ENCODE measurements at places on chromosomes 7 and 10.
A peak's percentile ranks its signal among the peaks of the same experiment; 100 is the strongest.

DNA sequence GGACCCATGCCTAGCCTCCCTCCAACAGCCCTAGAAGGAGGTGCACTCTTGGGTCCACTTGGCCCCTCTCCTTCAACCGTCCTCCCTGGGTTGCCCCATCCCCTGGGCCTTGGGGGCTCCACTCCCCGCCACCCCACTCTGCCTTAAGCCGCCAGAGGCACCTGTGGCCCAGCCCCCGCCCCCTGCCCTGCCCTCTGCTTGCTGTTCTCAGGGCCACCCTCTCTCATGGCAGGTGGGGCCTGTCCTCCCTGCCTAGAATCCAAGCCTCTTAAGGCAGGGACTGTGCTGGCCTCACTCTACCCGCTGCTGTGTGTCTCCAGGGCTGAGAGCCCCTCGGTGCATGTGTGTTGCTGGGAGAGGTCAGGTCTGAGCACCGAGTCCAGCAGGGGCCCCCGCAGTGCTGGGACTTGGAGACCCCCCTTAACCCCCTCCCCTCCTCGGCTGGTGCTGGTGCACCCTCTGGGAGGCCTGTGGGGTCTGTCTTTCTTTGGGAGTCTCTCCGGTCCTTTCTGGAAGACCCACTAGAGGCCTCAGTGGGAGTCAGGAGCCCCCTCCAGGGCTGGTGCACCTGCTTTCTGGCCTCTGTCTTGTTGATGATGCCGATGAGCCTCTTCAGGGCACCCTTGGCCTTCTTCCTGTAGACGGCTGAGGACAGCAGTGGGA, 43.8 kb downstream of the CFAP46 start:
- no peak for DNase-seq

- DNase-seq = no peak
Observed at GRCh38 chr7:140485500-140486265, 6.4 kb upstream of the MKRN1 start.

GRCh38 chr10:23194966-23195845, 3.1 kb downstream of the PTF1A start:
- no peak for DNase-seq

DNA sequence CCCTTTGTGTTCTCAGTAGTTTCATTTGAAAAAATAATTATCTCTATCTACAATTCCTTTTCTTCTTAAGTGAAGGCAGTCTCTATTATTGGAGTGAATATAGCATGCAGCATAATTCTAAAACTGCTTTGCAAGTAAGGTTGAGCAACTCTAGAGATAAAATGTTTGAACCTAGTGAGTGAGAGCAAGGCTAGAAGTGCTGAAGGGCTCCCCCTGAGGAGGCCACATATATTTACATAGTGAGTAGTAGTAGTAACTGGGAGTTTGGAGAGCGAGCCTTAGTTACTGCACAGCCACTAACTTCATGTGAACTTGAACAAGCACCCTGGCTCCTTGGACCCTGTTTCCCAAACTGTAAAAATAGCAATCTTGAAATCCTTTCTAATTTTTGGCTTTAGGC, 141.5 kb upstream of the DKK1 start:
- DNase-seq = no peak

- DNase-seq = no peak
Observed at GRCh38 chr7:128027485-128027980, 3.7 kb downstream of the LRRC4 start.

- no peak for DNase-seq
Observed at GRCh38 chr10:29186221-29186620, 102.6 kb upstream of the LYZL1 start.

GRCh38 chr7:158707610-158708009, 3.0 kb upstream of the NCAPG2 start:
- DNase-seq = no peak

DNA sequence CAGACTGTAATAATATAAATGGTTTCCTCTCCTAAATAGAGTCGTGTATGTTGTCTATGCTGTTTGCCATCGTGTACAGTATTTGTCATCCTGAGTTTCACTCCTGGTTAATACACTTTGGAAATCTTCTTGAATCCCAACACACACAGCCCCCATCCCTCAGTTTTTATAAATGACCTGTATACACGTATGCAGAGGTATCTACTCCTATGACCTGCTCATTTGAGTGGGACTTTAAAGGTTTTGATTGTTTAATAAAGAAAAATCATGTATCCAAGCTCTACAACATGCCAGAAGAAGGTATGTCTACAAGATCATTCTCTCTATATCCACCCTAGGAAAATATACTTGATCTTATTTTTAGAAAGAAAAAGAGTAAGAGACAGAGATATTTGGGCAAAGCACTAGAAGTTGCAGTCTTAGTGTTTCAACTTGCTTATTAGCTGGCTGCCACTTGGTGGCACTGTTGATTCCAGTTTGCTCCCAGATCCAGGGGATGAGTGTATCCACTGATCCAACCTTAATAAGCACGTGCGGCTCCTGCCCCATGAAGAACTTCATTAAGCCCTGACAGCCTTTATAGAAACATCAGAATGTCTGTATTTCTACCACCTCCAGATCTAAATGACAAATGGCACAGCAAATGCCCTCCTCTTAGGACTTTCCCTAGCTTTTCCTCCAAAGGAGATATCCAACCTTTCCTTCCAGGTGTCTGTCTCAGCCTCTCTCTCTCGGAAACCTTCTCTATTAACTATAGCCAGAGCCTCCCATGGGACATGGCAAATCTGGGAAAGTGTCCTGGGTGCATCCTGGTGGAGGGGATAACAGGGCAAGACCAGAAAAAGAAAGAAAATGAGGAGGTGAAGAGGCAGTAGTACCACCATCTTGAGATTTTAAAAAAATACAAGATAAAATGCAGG, 181.6 kb upstream of the NEBL start:
- peak; percentile 74 for DNase-seq

GRCh38 chr10:63478564-63478963, 12.8 kb upstream of the JMJD1C start:
- no peak for DNase-seq

- DNase-seq = peak; percentile 68
Observed at GRCh38 chr10:118694848-118695247, 59.9 kb downstream of the CACUL1 start.

DNA sequence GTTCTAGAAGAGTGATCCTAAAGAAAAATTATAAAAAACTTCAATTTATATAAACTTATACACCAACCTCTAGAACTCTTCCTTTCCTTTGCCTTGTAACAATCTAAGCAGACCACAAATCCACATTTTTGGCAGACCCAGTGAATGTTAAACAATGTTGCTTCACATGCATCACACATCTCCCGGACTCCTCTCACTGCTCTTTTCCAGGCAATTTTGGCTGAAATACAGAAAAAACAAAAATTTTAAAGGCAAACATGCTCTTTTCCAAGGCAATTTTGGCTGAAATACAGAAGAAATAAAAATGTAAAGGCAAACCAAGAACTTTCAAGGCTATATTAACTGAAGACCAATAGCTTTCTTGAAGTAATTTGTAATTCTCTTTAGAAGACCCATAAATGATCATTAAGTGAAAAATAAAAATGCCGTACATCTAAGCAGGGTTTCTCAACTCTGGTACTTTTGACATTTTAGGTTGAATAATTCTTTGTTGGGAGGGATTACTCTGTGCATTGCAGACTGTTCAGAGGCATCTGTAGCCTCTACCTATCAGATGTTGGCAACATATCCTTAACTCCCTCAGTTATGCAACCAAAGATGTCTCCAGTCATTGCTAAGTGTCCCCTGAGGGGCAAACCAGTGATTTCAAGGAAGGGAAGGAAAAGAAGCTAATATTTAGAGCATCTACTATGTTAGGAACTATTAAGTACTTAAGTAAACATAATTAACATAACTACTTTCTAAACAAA, 64.4 kb downstream of the NRBF2 start:
- DNase-seq = peak; percentile 91

GRCh38 chr7:20577441-20578071, 37.9 kb upstream of the ABCB5 start:
- peak; percentile 27 for DNase-seq

GRCh38 chr7:122315507-122316466, 11.2 kb upstream of the FEZF1 start:
- no peak for DNase-seq

DNA sequence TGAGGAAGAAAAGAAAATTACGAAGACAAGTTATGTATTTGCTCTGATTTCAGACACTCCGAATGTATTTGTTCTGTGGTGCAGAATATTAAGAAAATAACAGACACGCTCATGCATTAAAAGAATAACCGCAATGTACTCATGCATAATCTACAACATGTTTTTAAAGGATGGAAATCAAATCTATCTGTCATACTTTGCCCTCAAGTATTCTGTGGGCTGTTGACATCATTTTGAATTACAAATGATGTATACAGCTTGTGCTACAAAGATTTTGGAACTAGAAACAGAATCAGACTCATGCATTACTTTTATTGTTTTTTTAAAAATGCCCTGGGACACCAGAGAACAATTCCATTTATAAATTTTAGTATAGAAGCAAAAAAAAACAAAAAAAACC, 69.9 kb downstream of the APBB1IP start:
- no peak for DNase-seq

DNA sequence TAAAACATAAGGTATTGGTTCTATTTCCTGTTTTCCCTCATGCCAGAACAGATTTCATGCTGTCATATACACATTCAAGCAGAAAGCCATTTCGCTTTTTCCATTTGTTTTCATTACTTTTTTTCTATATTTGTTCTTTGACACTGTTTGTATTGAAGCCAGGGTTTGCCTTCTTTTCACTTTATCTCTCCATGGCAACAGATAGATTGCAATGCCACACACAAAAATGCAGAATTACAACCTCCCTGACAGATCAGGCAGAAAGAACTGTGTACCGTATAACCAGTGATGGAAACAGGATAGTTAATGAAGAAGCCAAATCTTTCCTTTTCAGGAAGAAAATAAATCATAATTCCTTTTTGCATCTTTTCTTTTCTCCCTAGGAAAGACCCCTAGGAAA, 103.0 kb upstream of the PCGF5 start:
- DNase-seq = no peak

GRCh38 chr7:132075515-132075914, 500.8 kb downstream of the PLXNA4 start:
- no peak for DNase-seq

- no peak for DNase-seq
Observed at GRCh38 chr7:52794621-52795020, 240.8 kb upstream of the POM121L12 start.

DNA sequence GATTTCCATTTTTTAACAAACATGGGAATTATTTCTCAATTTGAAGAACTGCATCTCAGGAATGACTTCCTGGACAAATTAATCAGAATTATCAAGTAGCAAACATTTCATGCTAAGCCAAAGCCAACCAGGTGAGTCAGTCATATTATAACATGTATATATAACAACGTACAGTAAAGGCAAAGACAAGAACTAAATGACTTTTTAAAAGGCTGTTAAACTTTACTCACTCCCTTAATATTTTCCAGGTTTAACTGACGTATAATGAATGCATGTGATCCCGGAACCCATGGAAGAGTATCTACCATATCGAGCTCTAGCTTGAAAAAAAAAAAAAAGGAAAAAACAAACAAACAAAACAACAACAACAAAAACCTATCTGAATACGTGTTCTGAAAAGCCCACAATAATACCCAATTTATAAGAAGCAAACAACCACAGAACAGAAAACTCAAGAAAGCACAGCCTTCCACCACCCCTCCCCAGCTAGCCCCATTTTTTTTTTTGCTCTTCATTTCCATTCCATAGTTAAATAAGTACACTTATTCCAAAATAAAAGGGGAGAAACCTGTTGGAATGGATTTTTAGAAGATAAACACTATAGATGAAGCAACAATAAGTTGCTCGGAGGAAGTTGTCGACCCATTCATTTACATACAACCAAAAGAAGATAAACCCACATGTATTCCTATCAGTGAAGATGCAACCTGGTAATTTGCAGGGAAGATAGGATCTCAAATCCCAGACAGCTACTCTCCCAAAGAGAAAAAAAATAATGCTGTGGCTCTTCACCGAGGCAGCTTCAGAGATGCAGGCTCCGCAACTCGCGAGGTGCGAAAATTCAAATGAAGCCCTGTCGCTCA, 537 bp downstream of the NAPEPLD start:
- no peak for DNase-seq

- DNase-seq = peak; percentile 88
Observed at GRCh38 chr10:119414081-119414611, 128.4 kb downstream of the RGS10 start.

GRCh38 chr7:135799881-135800280, 51.3 kb upstream of the FAM180A start:
- DNase-seq = no peak
